ENCODE measurements at places on chromosomes 7 and 10.

DNA sequence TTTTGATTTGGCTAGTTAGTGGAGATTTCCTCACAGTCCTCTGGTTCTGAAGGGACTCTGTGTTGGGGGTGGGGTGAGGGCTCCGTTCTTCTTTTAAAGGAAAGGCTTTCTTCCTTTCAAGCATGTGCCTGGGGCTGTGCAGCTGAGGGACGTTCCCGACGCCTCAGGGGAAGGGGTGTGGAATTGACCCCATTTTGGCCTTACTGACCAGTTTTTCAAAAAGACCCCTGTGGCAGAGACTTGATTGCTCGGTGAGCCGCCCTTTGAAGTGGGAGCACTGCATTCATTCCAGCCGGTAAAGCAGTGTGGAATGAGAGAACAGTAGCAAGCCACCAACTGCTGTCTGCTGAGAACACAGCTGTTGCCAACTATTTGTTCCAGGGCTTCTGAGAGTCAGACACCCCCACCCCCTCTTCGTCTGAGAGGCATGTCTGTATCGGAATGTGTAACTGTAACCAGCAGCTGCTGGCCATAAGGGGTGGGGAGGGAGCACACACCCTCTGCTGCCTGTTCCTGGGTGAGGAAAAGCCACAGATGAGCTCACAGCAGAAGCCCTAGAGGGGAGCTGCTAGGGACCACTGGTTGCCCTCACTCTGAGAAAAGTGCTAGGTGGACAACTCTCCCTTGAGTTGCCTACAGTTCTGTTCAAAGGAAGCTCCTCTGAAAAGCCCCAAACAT is 33.2 kb downstream of the WBP1L start:
- DNase-seq: no peak

DNA sequence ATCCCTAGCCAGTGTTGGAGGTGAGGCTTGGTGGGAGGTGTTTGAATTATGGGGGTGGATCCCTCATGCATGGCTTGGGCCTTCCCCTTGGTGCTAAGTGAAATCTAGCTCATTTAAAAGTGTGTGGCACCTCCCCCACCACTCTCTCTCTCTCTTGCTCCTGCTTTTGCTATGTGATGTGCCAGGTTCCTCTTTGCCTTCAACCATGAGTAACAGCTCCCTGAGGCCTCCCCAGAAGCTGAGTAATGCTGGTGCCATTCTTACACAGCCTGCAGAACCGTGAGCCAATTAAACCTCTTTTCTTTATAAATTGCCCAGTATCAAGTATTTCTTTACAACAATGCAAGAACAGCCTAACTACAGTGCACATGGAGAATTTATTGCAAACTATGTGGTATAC is 188.8 kb upstream of the POT1 start:
- no peak for DNase-seq

GRCh38 chr7:120221666-120222065 is 51.3 kb upstream of the KCND2 start:
- no peak for DNase-seq

DNA sequence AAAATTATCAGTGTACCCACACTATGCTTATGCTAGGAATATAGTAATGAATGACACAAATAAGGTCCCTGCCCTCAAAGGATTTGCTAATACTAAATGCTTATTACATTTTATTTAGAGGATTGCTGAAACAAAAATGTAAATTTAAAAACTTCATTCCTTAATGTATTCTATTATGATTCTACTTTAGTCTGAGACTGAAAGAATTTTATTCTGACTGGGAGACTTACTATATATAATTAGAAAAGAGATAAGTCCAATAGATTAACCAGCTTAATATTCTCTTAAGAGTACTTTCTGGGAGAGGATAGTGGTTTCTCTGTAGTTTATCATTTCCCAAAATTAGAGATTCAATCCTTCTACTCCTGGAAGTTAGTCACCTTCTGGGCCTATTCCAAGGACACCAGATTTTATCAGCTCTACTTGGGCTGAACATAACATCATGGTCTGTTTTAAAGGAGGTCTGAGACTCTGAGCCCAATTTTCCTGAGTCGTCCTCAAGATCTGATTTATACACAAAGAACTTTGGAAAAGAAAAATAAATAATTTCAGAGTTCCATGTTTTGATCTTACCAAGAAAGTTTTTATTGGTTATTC is 41.1 kb downstream of the ASZ1 start:
- DNase-seq: no peak

DNA sequence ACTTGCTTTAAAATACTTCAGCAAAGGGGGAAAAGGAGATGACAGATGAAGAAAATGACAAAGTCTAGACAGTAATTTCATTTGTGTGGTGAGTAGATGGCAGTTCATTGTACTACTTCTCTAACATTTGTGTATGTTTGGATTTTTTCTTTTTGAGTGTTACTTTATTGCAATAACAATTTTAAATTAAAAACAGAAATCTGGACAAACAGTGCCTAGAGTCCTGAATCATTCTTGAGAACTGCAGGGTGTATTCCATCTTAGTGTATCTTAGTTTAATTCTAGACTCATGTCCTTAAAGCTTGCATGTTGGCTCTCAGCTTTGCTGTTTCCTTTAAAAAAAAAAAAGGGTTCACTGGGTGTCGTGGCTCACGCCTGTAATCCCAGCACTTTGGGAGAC is 31.1 kb downstream of the HOXA1 start:
- no peak for DNase-seq

GRCh38 chr10:93572606-93573005 is 6.1 kb downstream of the FFAR4 start:
- DNase-seq: no peak

DNA sequence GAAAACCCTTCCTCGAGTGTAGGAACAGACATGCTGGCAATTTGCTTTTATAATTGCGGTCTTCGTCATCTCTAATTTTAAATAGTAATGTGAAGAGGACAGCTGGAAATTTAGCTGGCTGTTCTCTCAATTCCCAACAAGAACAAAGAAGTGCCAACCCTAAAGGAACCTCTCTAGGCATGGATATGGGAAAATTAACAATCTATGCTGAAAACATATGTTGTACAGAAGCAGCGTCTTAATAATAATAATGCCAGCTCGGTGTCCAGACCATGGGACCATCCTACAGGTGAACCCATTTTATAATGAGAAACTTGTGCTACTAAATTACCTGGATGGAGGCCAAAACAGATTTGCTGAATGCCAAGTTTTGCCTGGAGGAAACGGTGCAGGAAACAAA is 641.4 kb upstream of the MGMT start:
- DNase-seq: no peak

DNA sequence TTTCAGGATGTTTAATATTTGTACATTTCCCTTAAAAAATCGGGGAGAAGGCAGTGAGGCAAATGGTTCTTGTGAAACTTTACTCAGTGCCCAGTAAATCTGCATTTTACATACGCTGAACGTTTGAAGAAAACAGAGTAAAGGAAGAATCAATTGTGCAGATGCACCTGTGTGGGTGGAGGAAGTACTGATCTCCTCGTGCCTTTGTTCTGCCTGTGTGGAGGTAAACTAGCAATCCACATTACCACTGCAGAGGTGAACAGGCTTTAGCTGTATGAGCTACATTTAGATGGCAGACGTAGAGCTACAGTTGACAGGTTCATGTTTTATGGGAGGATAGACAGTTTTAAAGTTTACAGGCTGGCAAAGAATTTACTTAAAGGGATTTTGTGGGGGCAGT is 62.7 kb upstream of the VIPR2 start:
- no peak for DNase-seq

GRCh38 chr10:124367936-124368335 is 50.8 kb downstream of the OAT start:
- DNase-seq: no peak

DNA sequence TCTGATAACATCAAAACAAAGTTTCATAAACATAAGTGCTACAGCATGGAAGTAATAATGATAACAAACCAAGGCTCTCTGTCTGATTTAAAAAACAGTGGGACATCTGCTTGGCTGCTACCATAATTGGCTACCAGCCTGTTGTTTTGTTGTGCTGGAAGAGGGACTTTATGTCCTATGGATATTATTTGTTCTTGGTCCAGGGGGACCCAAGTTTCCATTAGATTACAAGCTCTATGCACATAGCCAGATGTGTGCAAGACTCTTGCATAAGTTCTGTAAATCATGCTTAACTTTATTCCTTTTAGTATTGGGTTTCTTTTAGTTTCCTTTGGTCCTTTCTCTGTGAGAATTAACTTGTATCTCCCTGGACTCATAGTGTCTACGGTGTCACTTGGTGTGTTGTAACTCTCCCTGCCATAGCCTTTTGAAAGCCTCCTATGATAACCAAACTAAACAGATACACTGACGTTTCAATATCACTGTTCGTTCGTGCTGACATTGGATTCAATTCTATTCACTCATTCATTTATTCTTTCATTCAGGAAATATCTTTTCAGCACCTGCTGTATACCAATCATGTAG is 41.4 kb upstream of the CD36 start:
- DNase-seq: no peak

DNA sequence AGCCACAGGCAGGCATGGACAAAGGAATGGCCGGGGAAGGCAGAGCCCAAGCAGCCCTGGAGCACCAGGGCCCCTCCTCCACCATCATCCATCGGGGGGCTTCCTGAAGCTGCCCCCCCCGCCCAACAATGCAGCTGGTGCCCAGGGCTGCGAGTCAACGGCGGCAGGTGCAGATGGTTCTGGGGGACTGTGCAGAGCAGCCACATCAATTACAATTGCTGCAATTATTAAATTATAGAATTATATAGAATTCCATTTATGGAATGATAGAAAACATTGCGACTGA is 28.3 kb downstream of the EBF3 start:
- DNase-seq: no peak

DNA sequence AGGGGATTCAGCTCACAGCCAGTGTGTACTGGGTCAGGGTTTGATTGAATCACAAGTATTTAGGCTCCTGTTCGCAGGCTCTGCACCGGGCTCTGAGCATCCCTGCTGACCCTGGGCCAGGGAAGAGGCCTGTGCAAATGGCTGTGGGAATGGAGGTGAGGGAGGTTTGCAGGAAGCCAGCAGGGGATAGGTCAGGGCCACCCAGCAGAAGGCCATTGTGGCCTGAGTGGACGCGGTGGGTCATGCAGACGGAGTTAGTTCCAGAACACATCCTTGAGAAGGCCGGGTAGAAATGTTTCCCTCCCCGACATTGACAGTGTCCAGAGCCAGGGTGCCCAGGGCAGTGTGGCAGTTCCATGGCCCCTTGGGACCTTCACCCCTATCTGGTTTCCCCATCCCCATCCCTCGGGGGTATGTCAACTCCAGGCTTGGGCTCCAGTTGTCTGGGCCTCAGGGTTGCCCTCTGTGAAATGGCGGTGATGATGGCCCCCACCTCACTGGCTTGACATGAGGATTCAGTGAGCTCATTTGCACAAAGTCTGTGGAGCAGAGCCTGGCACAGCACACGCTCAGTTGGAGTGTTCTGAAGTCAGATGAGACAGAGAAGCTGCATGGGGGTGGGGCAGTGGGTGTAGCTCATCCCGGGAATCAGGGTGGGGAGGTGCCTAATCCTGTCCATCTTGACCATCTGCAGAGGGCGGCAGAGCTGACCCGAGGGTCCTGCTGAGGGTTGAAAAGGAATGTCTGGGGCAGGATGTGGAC is 107.6 kb downstream of the ADCY1 start:
- DNase-seq: no peak

DNA sequence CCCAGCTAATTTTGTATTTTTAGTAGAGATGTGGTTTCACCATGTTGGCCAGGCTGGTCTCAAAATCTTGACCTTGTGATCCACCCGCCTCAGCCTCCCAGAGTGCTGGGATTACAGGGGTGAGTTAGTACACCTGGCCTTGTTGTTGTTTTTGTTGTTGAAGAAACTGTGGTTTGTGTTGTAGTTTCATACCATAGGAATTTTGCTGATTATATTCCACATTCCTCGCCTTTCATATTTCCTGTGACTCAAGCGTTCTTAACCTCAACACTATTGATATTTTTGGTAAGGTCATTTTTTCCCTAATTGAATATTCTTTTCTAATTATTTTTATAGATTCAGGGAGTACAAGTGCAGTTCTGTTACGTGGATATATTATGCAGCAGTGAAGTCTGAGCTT is 16.7 kb downstream of the LIPF start:
- no peak for DNase-seq

DNA sequence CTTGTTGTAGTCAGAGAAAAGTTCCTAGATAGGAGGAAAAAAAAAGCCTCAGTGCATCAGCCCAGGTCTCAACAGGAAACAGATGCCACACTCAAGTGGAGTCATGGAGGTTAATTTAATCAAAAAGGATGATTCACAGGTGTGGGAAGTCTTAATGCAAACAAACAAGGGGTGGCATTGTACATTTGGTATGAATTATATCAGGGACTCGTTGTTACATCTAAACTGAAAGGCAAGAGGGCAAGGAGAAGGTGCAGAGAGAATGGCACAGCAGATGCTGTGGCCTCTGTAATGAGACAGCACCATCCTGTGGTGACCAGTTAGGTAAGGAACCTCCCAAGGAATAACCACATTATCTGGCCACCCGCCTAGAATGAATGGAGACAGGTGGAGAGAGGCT is 133.7 kb downstream of the PTPRZ1 start:
- DNase-seq: no peak

GRCh38 chr10:128489324-128490247 is 363.4 kb upstream of the MKI67 start:
- DNase-seq: no peak

- DNase-seq: no peak
Observed at GRCh38 chr10:133257489-133258065, 19.1 kb downstream of the ADAM8 start.

- DNase-seq: no peak
Observed at GRCh38 chr10:34155812-34156211, 659.3 kb downstream of the PARD3 start.

DNA sequence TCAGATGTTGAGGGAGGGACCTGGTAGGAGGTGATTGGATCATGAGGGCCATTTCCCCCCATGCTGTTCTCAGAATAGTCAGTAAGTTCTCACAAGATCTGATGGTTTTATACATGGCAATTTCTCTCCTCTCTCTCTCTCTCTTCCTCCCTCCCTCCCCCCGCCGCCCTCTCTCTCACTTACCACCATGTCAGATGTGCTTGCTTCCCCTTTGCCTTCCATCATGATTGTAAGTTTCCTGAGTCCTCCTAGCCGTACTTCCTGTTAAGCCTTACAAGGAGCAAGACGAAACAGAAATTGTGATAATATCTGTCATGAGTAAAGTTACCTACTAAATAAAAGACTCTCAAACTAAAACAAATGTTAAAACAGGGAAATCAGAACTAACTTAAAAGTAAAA is 19.9 kb upstream of the GPR141 start:
- DNase-seq: no peak

DNA sequence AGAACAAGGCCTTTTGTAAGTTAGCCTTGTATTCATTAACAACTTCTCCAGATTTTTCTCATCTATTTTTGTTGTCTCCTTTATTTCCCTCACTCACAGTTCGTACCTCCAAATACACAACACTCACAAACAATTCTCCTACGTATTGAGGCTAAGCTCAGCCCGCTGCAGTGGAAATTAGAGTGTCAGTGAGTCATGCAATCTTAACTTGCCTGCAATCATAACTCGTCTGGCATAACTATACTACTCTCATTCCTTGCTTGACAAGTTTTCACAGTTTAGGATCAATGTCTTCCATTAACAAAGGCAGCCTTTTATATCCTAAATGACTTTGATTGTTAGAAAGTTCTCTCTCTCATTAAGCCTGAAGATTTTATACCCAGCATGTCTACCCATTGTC is 23.8 kb downstream of the TMEM196 start:
- no peak for DNase-seq

Measured in activated CD4-positive, alpha-beta T cell treated with anti-CD3 and anti-CD28 coated beads for 4 hours (primary cell).